ENCODE measurements at places on chromosomes 12 and 14. TPM values are rescaled to one million over a fixed set of nuclear protein-coding genes. Genes with fewer than 3 reads are reported as not detected.

DNA sequence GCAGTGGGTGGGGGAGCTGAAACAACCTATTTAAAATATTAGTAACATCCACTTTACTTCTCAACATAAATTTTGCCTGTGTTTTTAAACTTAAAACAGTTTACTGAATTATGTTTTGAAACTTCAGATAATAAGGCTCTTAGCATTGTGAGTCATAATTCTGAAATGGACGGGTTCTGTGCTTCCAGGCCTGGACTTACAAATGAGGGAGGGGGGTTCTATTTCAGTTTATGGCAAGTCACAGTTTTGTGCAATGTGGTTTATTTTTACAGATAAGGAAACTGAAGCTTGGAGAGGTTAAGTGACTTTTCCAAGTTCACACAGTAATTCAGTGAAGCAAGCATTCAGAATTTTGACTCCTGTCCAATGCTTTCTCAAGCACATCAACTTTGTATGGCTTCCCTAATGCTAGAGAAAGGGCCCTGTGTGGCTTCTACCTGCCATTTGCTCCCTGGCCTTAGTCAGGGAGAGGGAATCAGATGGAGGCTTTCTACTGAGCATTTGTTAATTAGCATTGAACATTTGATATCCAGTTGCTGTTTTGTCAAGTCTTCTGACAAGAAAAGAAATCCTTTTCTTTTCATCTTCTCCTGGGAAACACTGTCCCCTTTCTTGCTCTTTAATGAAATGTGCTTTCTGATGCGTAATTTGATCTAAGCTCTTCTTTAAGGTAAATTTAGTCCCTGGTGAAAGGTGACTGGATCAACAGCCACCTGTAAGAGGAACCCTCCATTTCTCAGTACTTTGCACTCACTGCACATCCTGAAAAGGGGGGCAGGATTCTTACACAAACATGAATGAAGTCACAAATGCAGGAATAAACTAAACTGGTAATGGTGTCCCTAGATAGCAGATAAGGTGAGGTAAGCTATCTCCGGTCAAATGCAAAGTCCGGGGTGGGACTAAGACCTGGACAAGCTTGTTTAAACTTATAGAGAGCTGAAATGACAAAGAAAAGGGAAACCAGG is 2.5 kb upstream of the SALL2 start:
- DNase-seq: no peak

GRCh38 chr14:22489957-22490950 is 98.8 kb downstream of the DAD1 start:
- DNase-seq: no peak

DNA sequence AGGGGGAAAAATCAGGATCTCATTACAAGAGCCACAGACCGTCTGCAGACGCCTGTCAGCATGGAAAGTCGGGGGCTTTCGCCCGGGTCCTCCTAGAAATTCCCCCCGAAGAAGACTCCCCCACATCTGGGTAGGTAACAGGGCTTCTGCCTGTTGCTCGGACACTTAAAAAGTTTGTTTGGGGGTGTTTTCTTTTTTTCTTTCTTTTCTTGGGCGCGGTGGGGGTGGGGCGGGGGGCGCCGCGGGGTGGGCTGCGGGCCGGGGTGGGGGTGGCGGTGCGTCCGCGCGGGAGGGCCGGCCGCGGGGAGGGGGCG is 358 bp downstream of the ELK3 start:
- no peak for DNase-seq

Gene KRT85
- not detected for polyA plus RNA-seq

DNA sequence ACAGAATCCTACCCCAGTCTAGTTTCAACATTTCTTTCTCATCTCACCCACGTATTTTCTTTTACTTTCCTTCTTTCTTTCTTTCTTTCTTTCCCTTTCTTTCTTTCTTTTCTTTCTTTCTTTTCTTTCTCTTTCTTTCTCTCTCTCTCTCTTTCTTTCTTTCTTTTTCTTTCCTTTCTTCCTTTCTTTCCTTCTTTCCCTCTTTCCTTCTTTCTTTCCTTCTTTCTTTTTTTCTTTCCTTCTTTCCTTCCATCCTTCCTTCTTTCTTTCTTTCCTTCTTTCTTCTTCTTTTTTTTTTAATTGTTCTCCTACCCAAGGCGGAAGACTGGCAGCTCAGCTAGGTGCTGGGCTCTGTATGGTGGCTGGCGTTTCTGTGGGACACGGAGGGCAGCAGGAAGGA is 55.0 kb downstream of the GLT1D1 start:
- DNase-seq: no peak

Gene MUCL1
- not detected for polyA plus RNA-seq

GRCh38 chr12:93616584-93617101 is 44.2 kb downstream of the SOCS2 start:
- no peak for DNase-seq

Gene TBX3
- 60.0 TPM for polyA plus RNA-seq

GRCh38 chr12:75487308-75487707 is 6.8 kb downstream of the GLIPR1 start:
- no peak for DNase-seq

DNA sequence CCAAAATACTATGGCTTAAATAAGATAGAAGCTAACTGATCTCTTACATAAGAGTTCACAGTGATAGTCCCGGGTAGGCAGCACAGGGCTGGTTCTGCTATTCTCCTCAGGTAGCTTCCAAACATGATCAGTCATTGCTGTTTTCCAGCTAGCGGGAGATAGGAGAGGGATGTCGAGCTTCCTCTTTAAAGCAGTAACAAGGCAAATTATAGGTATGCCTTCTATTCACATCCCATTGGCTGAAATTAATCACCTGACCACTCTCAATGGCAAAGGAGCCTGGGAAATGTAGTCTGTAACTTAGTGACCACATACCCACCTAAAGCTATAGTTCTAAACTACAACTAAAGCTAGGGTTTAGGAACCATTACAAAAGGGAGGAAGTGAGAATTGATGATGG is 34.5 kb upstream of the VRK1 start:
- peak; percentile 50 for DNase-seq

Gene CLEC1A
- 4.0 TPM for polyA plus RNA-seq

DNA sequence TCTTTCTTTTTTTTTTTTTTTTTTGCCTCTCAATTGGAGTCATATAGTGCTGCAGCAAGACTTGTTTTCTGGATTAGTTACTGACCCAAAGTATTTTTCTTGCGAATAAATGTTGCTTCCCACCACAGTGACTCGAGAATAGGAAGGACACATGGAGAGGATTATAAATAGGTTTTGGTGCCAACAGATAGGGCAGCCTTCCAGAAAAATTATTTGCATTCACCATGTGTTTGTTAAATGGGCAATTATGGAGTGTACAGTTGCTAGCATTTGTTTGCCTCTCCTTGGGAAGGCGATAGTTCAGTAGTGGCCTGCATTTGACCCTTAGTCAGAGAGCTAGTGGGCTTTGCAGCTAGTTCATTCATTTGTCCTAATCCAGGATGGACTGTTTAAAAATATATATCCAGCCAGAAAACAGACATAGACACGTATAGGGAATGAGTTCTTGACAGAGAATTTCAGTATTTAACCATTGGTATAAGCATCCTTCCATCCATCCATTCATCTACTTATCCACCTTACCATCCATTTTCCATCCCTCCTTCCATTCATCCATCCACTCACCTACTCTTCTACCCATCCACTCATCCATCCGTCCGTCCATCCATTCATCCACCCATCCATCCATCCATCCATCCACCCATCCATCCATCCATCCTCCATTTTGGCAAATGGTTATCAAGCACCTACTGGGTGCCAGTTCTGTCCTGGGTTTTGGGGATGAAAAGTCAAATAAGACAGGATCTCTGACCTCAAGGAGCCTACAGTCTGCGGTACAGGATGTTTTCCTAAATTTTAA is 67.5 kb downstream of the CHST11 start:
- no peak for DNase-seq

DNA sequence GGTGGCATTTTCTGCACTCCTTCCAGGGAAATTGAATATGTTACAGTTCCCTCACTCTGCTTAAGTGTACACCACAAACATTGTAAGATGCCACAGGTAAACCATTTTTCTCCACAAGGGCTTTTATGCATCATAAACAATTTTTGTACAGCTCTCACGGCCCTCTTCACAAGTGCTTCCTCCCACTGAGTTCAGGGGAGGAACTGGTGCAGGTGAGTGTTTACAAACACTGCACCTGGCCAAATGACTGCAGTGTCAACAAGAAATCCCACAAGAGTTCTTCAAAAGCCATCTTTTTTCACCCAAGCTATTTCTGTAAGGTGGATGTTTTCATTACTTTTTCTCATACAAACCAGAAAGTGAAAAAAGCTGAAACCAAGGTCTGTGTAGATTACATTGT is 973.2 kb downstream of the AACS start:
- no peak for DNase-seq

Gene HEBP1
- polyA plus RNA-seq: 80.7 TPM

Gene CIT
- polyA plus RNA-seq: 15.0 TPM

DNA sequence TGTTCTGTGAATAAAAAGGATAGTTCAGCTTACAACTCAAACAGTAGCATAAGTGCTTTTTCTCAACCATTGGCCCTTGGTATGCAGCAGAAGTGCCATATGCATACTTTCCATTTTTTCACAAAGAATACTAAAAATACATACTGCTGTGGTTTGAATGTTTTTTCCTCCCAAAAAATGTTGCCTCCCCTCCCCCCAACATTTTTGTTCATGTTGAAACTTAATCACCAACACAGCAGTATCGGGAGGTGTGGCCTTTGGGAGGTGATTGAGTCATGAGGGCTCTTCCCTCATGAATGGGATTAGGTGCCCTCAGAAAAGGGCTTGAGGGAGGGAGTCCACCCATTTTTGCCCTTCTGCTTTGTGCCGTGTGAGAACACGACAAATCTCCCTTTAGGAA is 198.6 kb downstream of the ESR2 start:
- DNase-seq: no peak

Gene C12orf57
- 153 TPM for polyA plus RNA-seq

Gene SPRING1
- 29.9 TPM for polyA plus RNA-seq
